NCI-H226 (cell line): ENCODE measurements at places on chromosomes 5 and 9.

DNA sequence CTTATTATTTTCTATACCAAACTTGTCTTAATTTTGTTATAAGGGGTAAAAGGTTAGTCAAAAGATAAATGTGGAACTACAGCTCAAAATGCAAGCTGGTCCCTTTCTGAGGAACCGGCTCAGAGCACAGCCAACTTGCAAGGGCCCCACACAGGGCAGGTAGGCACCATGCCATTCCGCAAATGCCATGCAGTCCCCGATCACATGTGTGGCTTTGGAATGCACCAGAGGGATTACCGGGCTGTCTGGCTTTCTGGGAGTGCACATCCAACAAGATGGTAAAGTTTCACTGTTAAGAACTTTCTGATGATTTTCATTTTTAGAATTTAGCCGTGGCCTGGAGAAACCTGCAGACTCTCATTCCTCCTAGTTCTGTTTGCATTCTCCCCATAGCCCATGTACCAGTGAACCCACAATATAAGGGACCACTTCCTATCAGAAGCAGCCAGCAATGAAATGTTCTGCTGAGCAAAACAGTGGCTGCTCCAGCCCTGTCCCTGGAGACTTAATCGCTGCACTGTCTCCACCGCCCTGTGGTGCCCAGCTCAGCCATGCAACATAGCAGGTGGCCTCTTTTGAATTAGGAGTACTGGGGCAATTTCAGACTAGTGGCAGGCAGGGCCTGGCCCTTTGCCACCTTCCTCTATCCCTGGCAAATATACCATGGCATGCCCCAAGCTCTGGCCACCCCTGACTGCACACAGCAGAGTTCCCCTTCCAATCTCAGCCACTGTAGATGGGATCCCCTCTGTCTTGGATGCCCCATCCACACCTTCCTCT is 11.4 kb downstream of the SHB start:
- DNase-seq, result no peak

DNA sequence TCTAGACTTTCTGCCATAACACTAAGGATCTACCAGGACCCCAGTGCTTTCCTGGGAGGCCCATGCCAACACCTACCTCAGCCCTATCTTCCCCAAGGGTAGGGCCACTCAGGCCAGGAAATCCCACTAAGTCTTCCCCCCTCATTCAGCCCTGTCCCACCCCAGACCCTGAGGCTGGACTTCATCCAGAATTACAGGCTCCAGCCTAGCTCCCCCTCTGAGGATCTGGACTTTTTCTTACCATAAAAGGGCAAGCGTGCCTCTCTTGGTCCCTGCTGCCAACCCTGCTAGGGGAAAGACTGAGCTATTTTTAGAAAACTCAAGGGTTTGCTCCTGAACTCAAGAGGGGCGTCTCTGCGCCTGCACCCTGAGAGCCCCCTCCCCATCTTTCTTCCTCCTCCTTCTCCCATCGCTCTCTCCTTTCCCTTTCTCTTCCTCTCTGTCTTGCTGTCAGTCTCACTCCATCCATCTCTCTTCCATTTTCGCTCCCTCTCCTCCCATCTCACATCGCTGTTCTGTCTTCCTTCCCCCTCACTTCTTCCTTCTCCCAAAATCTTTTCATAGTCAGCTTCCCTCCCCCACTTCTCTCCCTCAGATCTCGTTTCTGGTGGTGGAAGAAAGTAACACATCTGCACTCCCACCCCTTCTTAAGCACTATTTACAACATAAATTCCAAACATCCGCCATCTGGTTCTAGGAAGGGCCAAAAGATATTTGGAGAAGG is 38.1 kb upstream of the IL17B start:
- no peak for DNase-seq

- no peak for DNase-seq
Measured at GRCh38 chr5:77231471-77232138, 21.1 kb downstream of the PDE8B start.

DNA sequence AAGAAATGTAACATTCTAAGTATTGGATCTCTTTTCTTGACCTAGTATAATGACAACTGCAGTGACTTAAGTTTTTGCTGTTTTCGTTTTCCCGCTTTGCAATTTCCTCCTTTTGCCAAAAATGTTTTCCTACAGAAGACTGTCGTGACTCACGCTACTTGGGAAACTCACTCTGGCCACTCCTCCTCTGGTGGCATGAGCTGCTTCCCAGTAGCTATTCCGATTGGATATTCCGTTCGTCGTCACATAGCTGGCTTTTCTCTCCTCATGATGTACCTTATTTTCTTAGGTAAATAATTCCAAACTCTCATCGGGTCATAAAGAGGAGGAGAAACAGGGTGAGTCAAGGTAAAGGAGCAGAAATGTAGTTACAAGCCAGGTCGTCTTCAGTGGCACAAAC is 64.9 kb downstream of the GOLPH3 start:
- no peak for DNase-seq

DNA sequence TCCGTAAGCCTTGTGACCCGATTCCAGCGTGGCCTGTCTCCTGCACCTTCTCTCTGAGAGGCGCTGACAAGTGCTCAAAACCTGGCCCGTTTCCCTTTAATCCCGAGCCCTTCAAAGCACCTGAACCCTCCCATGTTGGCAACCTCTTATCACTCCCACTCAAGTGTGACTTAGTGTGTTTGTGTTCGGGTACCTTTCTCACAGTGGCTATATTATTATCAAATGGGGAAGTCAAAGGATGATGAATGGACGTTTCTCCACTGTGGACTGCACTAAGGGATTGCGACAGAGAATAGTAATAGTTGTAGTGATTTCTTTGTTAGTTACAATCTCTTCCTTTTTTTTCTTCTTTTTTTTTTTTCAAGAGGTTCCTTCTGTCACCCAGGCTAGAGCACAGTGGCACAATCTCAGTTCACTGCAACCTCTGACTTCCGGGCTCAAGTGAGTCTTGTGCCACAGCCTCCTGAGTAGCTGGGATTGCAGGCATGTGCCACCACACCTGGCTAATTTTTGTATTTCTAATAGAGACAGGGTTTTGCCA is 65.4 kb upstream of the TNFSF8 start:
- DNase-seq, result peak; percentile 13

DNA sequence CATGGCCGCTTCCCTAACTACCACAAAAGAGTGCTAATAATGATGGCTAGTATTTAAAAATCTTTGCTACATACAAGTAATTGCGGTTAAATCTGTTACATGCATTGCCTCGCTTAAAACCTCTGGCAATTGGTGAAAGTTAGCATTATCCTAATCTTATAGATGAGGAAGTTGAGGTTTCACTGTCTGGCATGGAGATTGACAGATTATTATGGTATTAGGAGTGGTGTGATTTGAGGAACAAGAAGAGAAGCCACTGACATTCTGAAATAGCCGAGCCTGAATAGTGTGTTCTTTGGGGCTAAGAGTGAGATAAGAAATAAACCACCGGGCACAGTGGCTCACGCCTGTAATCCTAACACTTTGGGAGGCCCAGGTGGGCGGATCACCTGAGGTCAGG is 45.3 kb upstream of the DPYSL3 start:
- DNase-seq, result no peak

- no peak for DNase-seq
Measured at GRCh38 chr9:137404961-137405567, 17.9 kb downstream of the EXD3 start.

GRCh38 chr9:86645303-86645702 is 291.1 kb upstream of the TUT7 start:
- no peak for DNase-seq

- DNase-seq, result peak; percentile 40
Measured at GRCh38 chr9:18979367-18979766, 53.6 kb downstream of the SAXO1 start.

DNA sequence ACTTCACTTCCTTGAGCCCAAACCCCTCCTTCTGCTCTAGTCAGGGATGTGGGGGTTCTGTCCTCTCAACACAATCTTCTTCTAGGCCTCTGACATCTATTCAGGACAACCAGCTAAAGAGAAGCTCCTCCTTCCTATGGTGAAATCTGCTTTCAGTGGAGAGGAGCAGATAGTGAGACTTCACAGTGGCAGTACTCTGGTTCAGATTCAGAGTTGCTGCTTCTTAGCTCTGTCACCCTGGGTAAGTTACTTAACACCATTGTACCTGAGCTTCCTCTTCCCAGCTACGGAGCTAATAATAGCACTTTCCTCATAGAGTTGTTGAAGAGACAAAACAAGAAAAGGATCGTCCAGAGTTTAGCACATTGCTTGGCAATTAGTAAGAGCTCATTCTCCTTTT is 77.3 kb upstream of the LARP1 start:
- DNase-seq, result no peak

GRCh38 chr5:140118302-140118936 is 4.5 kb downstream of the PURA start:
- DNase-seq, result no peak

DNA sequence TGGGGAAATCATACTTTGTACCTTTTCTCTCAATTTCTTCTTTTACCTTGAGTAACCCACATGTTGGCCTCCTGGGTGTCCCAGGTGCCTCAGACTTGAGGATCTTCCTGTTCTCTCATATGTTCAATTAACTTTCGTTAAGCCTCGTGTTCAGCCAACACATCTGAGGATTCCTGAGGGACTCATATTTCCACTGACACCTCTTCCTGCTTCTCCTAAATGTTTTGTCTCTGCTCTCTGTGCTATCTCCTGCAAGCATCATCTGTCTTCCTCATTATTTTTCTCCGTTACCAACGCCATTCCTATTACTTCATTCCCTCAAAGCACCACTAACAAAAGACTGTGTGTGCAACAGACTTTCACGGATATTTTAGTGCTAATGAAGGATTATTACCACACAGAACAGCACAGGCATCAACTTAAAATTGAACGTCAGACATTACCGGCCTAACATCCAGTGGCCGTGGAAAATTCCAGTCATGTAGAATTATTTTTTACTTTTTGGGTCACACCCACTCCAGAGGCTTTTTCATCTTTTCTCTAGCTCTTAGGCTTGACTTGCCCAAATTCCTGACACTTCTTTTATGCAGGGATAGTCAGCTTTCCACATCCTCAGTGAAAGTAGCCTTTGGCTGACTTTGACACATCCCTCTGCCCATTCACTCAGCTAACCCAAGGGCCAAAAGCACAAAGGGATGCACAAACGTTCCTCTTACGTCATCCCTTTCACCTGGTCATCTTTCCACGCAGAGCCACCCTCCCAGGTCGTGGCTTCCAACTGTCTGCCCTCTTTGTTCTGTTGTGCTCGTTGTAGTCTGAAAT is 46.0 kb upstream of the OSMR start:
- no peak for DNase-seq

GRCh38 chr9:125637241-125637640 is 69.8 kb downstream of the MAPKAP1 start:
- DNase-seq, result no peak

GRCh38 chr5:93246090-93246855 is 334.7 kb downstream of the NR2F1-AS1 start:
- no peak for DNase-seq

DNA sequence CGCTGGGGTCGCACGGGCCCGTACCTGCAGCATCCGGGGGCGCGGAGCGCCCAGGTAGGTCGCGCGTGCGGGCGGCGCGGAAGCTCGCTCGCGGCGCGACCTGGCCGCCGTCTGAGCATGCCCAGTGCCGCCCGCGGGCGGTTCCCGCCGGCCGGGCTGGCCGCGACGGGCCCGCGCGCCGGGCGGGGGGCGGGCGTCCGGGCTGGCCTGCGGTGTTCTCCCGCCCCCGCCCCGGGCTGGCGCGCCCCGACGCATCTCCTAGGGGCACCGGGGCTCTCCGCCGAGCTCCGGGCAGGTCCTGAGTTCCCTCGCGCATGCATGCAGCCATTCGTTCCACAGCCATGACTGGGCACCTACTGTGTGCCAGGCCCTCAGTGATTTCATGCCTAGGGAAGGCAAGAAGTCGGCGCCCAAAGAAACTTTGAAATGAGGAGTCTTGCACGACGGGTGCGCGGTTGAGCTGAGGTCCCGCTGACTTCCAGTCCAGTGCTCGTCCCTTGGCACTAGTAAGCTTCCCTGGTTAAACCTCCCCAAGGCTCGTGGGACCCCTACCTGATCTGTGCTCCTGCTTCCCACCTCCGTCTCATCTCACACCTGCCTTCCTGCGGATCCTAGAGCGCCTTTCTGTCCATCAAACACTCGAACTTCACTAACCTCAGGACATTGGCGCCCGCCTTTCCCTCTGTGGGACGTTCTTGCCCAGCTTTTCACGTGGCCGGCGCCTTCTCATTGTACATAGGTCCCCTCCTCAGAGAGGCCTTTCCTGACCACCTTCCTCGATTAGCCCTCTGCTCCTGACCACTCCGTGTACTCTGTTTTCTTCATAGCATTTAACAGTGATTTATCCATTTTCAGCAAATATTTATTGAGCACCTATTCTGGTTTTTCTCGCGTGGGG is at the start of gene PTPN3:
TSS of gene PTPN3 (minus strand) at position 113 of the 898 bp plus-strand sequence. CDS start 34,873 bp downstream, outside the sequence.
- DNase-seq, result no peak

DNA sequence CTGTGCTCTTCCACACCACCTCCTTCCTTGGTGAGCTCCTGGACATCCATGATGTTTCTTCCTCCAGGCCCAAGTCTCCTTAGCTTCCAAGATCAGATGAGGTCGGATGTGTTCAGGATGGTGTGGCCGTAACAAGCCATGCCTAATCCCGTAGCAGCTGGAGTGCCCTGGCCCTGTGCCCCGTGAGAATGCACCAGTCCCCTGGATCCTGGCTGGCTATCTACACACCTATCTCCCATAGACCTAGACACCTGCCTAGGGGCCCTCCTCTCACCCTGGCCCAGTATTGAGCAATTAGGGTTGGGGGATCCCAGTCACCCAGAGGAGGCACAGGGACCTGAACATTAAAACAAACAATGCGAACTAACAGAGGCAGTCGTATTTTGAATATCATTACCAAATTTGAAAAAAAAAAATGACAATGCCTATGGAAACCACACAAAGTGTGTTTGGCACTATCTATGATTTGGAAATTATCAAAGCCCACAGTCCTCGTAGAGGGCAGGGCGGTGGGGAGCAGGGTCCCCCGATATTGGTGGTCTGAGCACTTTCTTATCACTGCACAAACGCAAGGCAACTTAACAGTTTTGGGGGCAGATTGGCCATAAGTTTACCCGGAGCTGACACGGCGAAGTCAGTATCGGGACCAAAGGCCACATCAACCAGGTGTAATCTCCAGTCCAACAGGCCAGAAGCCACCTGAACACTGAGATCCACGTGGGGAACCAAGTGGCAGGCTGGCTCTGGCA is 13.2 kb downstream of the ENG start:
- no peak for DNase-seq

DNA sequence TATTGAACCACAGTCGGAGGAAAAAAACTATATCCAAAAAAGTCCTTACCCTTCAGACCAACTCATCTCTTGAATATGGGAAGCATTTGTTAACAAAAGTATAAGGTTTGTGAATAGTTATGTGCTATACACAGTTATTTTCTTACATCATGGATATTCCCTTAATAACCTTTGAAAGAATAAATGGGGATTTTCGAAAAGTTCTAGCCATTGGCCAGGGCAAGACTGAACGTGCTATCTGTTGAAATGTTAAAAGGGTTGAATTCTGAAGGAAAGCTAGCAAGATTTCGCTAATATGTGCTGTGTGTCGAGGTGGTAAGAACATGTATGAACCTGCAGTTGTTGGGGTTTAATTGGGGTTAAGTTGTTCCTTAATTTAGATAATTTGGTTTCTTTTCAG is 140.8 kb downstream of the SMARCA2 start:
- DNase-seq, result no peak

GRCh38 chr9:120882935-120883607 is 6.1 kb upstream of the PHF19 start:
- DNase-seq, result no peak

- peak; percentile 42 for DNase-seq
Measured at GRCh38 chr5:150410524-150411244, 2.0 kb downstream of the CD74 start.
